ENCODE measurements at places on chromosomes 7 and 10. TPM values are rescaled to one million over a fixed set of nuclear protein-coding genes. Genes with fewer than 3 reads are reported as not detected.

MTG1 gene
- 67.2 TPM for total RNA-seq

GRCh38 chr10:114905450-114905849 lies 32.5 kb upstream of the TRUB1 start:
- no peak overlapping the region for H3K4me3 ChIP-seq
- DNase-seq: no peak
- peaks cover 32% of the 10 kb centered on the region for H3K27me3 ChIP-seq
- no peaks in the 10 kb centered on the region for H3K36me3 ChIP-seq
- H3K4me1 ChIP-seq: no peaks in the 10 kb centered on the region

DNA sequence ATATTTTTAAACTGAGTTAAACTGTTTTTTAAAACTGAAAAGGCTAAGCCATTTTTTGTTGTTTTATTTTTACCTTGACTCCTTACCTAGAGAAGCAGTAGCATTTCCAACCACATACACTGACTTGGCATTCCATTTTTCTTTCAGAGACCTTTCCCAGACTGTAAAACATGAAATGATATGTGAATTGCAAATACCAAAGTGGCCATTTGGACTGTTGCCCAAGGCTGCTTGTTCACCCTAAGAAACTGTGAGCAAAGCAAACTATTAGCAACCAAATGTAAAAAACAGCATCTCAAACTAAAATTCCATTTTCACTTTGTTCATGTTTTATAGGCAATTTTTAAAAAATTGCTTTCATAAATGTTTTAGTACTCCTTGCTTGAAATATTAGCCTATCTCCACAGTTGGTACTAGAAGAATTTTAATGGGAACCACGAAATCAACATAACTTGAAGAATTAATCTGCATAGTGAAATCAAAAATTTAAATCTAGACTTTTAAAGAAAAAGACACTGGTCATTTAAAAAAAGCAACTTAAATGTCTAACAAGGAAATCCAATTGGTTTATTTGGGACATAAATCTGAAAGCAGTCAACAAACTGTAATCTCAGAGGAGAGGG lies 10.8 kb downstream of the UROS start:
- H3K4me3 ChIP-seq: no peak overlapping the region
- peaks cover 1% of the 10 kb centered on the region for H3K36me3 ChIP-seq
- DNase-seq: no peak
- H3K4me1 ChIP-seq: no peaks in the 10 kb centered on the region
- no peak overlapping the region for H3K27ac ChIP-seq
- H3K27me3 ChIP-seq: no peaks in the 10 kb centered on the region

DNA sequence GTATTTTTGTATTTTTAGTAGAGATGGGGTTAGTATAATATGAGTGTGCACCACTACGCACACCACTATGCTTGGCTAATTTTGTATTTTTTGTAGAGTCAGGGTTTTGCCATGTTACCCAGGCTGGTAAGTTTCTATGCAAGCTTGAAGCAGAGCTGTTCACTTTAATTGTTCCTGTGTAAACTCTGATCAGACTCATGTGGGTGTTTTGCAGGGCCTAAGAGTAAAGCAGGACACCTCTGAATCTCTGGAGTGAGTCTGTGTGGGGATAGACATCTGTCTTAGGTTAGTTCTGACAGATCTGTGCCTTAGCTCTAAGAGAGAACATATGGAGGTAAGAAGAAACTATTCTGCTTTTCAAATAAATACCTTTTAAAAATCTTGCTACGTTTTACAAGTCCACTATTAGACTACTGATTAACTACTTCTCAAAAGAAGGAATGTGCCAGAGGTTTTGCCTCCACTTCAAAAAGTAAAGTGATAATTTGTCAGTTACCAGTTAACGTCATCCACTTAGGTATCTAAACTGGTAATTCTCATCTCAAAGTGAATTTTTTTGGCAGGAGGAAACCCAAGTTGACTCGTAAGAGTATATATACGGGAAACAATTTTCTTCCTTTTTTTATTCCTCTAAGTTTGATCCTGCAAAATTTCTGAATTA lies 1.1 kb downstream of the COL17A1 start:
- no peak for DNase-seq
- H3K27ac ChIP-seq: no peak overlapping the region
- H3K4me3 ChIP-seq: no peak overlapping the region
- H3K36me3 ChIP-seq: no peaks in the 10 kb centered on the region
- no peaks in the 10 kb centered on the region for H3K27me3 ChIP-seq
- peaks cover 4% of the 10 kb centered on the region for H3K4me1 ChIP-seq

- H3K27ac ChIP-seq: no peak overlapping the region
- no peak overlapping the region for H3K4me3 ChIP-seq
- H3K27me3 ChIP-seq: no peaks in the 10 kb centered on the region
Observed at GRCh38 chr10:76583711-76584161, 1053.9 kb downstream of the KCNMA1 start.

- no peaks in the 10 kb centered on the region for H3K27me3 ChIP-seq
- H3K4me1 ChIP-seq: peaks cover 76% of the 10 kb centered on the region
- no peak for DNase-seq
- peak overlapping the region; percentile 10 for H3K27ac ChIP-seq
- peaks cover 45% of the 10 kb centered on the region for H3K36me3 ChIP-seq
Observed at GRCh38 chr7:139044813-139045794, 9.3 kb upstream of the ZC3HAV1L start.

All from activated T-cell treated with anti-CD3 and anti-CD28 coated beads, Interleukin-2, amount 50 U/mL, for 72 hours (primary cell).